ENCODE measurements at places on chromosomes 6 and 20. TPM values are rescaled to one million over a fixed set of nuclear protein-coding genes. Genes with fewer than 3 reads are reported as not detected.

DNA sequence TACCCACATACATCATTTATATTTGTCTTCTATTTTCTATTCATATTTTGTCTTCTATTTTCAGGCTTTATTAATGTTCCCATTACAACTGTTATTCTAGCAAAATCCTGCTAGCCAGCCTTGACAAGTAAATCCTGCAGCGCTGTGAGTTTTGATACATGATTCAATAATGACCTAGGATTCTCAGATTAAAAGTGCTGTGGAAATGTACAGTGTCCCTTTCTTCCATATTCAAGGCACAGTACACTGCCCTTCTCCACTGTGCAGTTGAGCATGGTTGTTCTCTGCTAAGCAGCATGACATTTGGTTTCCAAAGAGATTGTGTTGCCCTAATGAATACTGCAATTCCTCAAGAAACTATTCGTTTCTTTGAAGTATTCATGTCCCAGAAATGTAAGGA, 5.8 kb upstream of the HEY2 start:
- no peak for DNase-seq

POPDC3 gene
- total RNA-seq, result 5.0 TPM

GRCh38 chr6:100202417-100203194, 208.6 kb upstream of the MCHR2 start:
- DNase-seq, result no peak

DNA sequence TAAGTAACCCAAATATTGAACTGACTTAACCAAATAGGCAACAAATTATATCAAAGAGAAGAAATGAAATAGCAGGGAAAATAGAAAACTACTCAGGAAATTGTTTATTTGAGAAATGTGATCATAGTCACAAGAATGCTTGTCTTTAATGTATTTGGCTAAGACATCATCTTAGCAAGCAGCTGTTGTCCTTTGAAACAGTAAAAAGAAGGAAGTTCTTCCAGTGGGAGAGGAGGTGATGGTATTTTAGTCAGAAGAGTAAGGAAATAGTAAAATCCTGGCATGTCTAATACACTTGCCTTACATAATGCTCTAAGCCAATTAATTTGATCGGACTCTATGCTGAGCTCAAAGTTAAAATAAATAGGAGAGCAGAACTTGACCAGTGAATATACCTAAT, 126.5 kb downstream of the EPM2A start:
- DNase-seq, result no peak
